ENCODE measurements at places on chromosomes 7 and 10.

DNA sequence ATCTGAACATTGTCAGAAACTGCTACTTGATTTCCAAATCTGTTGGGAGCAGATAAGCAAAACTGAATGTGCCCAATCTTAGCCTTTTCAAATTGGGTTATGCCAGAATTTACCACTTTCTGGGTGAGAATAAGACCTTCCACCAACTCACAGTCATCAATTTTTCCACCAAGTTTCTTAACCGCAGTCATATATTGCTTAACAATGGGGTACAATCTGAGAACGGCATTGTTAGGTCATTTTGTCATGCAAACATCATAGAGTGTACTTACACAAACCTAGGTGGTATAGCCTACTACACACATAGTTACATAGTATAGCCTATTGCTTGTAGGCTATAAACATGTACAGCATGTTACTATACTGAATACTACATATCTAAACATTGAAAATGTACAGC is 16.0 kb downstream of the MRPS33 start:
- DNase-seq, result no peak

DNA sequence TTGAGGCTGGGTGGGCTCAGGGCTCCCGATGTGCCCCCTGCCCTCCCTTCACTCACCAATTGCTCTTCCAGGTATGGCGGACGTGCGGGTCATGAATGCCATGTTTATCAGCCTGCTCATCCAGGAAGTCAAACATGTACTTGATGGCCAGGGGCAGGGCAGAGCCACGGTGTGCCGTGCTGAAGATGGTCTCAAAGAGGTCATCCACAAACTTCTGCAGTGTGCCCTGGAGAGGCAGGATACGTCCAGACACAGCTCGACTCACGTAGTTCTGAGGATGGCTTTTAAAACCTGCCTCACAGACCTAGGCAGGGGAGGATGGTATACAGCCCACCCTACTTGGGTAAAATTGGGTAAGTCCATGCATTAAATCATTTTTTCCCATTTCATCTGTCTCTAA is 431.2 kb downstream of the PLXNA4 start:
- no peak for DNase-seq

GRCh38 chr7:101397770-101398324 is 35.2 kb downstream of the COL26A1 start:
- DNase-seq, result no peak

GRCh38 chr7:87806150-87806549 is 70.0 kb downstream of the SLC25A40 start:
- DNase-seq, result no peak

Measured in T-cell (primary cell).